ENCODE measurements at places on chromosomes 13 and 19.

- no peak for DNase-seq
Observed at GRCh38 chr19:1243768-1244692, 2.5 kb downstream of the ATP5F1D start.

- DNase-seq = no peak
Observed at GRCh38 chr13:44155422-44156293, 218.0 kb upstream of the SERP2 start.

DNA sequence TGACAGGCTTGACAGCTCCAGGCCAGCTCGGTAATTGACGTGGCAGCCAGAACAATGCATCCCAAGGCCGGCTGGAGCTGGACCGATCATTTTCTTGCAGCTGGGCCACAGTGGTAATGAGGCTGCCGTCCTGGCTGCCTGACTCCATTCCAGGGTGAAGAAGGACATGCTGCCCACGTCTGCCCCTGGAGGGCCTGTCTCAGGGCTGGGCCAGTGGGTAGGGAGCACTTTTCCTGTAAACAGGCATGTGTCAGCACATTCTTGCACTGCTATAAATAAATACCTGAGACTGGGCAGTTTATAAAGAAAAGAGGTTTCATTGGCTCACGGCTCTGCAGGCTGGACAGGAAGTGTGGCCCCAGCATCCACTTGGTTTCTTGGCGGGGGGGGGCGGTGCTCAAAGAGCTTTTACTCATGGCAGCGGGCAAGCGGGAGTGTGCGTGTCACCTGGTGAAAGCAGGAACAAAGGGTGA is 38.1 kb upstream of the KCTD15 start:
- peak; percentile 28 for DNase-seq

DNA sequence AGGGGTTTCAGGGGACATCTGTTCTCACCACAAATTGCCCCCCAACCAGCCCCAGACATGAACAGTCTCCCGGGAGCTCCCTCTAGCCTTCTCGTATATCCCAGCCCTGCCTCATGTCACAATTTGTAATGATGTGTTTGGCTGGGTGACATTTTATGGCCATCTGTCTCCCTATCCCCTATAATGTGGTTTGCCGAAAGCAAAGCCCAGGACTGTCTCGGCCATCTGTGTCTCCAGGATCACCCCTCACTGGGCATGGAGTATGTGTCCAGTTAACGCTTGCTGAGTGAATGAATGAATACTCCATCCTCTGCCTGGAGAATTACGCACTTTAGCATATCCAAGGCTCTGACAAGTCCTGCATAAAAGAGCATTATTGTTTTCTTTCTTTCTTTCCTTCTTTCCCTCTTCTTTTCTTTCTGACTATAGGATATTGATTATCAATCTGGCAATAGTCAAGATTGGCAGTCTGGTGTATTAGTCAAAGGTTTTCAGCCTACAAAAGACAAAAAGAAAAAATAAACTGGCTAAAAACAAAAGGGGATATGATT is 15.1 kb downstream of the HPN start:
- no peak for DNase-seq

DNA sequence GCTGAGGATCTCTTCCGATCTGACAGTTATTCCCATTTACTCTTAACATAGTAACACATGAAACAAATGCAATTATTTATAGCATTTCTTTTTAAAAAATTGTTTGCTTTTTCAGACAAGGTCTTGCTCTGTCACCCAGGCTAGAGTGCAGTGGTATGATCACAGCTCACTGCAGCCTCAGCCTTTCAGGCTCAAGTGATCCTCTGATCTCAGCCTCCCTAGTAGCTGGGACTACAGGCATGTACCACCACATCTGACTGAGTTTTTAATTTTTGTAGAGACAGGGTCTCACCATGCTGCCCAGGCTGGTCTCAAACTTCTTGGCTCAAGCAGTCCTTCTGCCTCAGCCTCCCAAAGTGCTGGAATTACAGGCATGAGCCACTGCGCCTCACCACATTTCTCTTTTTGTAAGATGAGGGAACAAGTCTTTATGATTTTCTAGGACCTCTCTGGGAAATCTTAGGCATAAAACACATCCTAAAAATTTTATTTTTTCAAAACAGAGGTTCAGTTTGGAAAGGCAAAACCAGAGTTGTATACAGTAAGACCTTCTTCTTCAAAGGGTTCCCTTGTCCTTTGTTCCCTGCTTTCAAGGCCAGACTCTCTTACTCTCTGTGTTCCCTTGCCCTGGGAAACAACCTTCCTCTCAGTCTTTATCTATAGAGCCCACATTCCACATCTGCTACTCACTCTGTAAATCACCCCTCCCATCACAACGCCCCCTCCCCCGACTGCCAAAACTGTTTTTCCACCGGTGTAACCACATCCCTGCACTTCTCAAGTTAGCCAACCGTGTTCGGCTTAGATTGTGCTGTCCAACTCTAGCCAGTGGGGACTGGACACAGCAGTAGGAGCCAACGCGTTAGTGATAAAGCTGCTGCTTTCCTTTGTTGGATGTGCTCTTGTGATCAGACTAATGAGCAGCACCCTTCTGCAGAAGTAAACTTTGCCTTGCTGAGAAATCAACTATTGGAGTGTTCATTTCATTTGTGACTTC is 56.2 kb downstream of the DHRS12 start:
- no peak for DNase-seq

GRCh38 chr19:30390356-30390988 is 18.3 kb downstream of the ZNF536 start:
- DNase-seq = no peak

- DNase-seq = peak; percentile 78
Observed at GRCh38 chr19:43784241-43784980, 3.6 kb upstream of the KCNN4 start.

DNA sequence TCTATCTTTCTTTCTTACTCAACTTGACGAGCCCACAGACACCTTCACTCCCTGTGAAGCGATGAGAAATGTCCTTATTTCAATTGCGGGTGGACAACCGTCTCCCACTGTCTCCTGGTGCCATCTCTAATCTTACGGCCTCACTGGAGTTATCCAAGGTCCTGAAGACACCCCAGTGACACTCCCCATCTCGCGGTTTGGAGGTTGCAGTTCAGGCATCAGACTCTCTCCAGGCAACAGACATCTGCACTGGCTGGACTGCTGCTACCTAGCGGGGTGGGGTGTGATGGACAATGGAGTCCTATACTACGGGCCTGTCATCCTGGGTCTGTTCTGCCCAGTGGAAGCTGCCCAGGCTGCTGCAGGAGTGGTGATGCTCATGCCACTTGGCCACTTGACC is 18.3 kb upstream of the IRS2 start:
- no peak for DNase-seq

GRCh38 chr13:50244355-50244712 is 229.1 kb downstream of the KCNRG start:
- no peak for DNase-seq

DNA sequence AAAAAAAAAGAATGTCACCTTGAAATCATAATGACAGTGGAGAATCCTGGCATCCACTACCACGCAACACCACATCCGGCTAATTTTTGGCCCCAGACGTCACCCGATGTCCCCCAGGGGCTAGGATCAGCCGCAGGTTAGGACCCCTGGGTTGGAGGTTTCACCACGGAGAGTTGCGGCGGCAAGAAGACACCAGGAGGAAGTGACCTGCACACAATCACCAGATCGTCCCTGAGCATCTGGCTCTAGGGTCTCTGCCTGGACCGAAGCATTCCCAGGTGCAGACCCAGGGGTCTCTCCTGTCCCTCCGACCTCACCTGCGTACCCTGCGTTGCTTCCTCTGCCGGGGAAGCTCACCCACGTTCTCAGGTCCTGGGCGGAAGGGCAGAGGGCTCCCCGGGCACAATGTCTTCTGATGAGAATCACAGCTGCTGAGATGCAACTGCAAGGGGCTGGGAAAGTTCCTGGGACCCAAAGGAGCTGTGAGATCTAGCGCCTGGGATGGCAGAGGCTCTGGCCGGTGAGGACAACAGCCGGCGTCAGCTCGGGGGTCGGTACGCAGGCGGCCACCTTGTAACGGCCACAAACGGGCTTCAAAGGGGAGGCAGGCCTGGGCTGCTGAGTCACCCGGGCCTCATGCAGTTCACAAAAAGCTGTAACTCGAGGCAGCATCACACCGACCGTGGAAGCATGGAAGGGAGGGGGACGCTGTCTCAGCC is 111.2 kb downstream of the GADD45B start:
- no peak for DNase-seq

GRCh38 chr13:48233046-48233888 is at the start of gene ITM2B:
TSS of gene ITM2B (plus strand) at chr13:48233206. CDS start at chr13:48233361, 155 bp downstream.
- DNase-seq = peak; percentile 65

DNA sequence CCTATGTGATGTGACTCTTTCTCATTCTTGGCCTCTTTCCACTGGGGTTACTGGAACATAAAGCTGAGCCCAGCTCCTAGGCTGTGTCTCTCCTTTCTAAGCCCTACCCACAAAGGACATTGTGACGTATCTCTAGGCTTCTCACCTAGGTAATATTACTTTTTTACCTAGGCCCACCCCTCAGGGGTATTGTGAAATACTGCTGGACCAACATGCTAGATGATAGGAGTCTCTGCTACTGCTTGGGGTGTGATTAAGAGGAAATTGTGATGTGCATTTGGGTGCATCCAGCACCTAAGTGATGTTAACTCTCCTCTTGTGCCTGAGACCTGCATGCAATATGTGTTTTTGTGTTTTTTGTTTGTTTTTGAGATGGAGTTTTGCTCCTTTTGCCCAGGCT is 22.8 kb upstream of the ZNF254 start:
- no peak for DNase-seq

DNA sequence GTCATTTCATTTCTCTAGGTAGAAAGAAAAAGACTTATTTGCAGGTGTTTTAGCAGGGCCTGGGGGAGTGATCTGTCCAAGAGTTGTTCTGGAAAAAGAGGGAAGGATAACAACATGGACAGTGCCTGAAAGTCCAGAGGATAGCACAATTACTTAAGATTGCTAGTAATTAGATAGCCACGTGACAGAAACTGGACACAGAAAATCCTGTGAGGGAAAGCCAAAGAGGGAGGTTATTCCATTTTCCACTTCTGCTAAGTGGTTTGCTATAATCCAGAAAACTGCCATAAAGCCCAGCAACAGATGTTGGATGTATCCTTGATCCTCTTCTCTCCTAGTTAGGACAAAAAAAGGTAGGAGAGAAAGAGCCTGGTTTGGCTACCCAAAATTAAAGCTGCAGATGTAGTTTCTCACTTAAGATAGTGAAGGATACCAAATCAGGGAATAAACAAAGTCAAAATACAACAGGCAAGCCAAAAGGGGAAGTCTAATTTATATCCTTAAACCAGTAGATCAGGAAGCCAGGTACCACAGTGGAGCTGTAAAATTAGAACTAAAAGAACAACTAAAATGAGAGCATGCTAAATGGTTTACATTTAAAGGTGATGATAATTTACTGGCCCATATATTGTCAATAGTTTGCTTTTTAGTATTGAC is 140.2 kb downstream of the VWA8 start:
- no peak for DNase-seq

DNA sequence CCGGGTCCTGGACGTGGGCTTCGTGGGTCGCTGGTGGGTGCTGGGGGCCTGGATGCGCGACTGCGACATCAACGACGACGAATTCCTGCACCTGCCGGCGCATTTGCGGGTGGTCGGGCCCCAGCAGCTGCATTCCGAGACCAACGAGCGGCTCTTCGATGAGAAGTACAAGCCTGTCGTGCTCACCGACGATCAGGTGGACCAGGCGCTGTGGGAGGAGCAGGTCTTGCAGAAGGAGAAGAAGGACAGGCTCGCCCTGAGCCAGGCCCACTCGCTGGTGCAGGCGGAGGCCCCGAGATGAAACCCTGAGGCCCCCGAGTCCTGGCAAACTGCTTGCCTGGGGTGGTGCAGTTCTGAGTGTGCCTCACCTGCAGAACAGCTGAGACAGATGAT is 787 bp downstream of the TIMM29 start:
- DNase-seq = no peak

DNA sequence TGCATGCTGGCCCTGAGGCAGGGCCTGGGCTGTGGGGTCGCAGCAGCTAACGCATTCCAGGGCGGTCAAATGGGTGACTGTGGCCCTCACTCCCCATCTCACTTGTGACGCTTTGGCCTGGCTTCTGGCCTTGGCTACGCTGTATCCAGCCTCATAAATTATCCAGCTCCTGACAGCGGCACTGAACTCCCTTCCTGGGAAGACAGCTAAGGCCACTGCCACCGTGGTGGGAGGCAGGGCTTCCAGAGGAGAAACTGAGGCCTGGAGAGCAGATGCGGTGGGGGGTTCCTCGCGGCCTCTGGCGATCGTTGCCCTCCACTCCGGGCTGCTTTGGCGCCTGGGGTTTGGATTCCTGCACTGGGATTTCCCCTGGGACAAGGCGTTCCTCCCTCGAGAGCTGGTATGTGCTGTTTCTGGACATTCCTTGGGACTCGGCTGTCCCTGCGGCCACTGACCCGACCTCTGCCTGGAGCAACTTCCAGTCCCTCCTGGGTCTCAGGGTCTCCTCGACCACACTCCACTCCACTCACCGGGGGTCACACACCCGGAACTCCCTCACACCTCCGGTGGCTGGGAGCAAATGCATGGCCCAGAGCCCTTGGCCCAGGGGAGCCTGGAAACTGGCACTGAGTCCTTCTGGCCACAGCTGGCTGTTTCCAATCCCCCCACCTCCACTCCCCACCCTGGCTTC is 3.4 kb downstream of the TBXA2R start:
- no peak for DNase-seq

DNA sequence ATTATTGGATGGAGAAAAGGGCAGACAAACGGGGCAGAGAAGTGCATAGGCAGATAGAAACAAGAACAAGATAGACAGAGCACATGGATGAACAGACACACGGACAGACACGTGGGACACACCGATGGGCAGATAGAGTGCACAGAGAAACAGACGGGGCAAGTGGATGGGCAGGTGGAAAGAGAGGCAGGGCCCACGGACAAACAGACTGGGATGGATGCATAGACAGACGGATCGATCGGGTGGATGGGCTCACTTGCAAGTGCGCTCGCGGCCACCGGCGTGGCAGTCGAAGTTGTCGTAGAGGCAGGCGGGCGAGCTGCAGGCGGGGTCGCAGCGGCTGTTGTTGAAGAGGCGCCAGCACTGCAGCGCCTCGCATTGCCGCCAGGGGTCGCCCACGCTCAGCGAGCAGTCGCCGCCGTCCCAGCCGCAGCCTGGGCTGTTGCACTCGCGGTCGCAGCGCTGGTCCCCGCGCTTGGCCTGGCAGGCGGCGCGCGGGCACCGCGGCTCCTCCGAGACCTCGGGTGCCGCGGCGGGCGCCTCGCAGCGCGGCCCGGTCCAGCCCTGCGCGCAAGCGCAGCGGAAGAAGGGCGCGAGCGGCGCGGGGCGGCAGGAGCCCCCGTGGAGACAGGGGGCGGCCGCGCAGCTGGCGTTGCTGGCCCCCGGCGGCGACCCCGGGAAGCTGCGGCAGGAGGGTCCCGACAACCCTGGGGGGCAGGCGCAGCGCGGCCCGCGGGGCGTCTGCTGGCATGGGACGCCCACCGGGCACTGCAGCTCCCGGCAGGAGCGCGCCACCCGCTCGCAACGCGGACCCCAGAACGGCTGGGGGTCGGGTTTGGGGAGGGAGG is 23.3 kb downstream of the NOTCH3 start:
- DNase-seq = peak; percentile 87
